ENCODE measurements at places on chromosomes 11 and 22. TPM values are rescaled to one million over a fixed set of nuclear protein-coding genes. Genes with fewer than 3 reads are reported as not detected.

GRCh38 chr11:69485337-69486041 is 4.0 kb downstream of the LINC01488 start:
- no peak for DNase-seq

Gene TBX10
- not detected for total RNA-seq

- no peak for DNase-seq
Measured at GRCh38 chr11:48041877-48042695, 61.7 kb downstream of the PTPRJ start.

Gene HNRNPUL2
- total RNA-seq: 56.1 TPM

DNA sequence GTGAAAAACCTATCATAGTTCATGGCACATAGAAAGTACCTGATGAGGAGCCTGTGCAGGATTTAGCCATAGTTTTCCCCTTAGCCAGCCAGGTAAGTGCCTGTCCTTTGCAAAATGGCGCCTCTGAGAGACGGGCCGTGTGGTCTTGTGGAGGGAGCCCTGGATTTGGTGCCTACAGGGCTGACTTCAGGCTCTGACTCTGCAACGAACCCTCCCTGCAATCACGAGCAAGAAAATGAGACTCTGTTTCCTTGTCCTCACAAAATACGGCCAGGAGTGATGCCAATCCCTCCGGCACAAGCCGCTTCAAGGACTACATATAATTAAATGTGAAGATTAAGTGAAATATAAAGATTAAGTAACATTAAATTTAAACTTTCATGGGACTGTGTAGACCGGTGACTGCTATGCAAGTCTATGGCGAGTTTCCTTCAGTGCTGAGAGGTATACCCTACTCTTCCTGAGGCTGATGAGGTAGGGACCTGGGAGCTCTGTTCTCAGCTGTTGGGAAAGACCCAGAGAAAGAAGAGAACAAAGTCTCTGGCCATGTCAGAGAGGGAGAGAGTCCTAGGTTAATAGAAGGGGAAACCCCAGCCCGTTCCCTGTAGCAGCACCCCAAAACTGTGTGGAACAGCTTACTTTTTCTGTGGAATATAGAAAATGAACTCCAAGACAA is 6.1 kb upstream of the CXCR5 start:
- no peak for DNase-seq

GRCh38 chr11:118872403-118872821 is 11.3 kb upstream of the CXCR5 start:
- DNase-seq: no peak

GRCh38 chr22:30114361-30114760 is 34.1 kb downstream of the HORMAD2 start:
- DNase-seq: no peak

- no peak for DNase-seq
Measured at GRCh38 chr11:128428935-128429334, 158.4 kb downstream of the ETS1 start.

Gene RPS6KA4
- total RNA-seq: 33.7 TPM

Gene SCGB2A2
- total RNA-seq: not detected

- DNase-seq: no peak
Measured at GRCh38 chr22:27603800-27604144, 197.8 kb downstream of the MN1 start.

Gene GAL3ST3
- 0.71 TPM for total RNA-seq

GRCh38 chr11:64227405-64227956 is 1.4 kb downstream of the NUDT22 start:
- no peak for DNase-seq

DNA sequence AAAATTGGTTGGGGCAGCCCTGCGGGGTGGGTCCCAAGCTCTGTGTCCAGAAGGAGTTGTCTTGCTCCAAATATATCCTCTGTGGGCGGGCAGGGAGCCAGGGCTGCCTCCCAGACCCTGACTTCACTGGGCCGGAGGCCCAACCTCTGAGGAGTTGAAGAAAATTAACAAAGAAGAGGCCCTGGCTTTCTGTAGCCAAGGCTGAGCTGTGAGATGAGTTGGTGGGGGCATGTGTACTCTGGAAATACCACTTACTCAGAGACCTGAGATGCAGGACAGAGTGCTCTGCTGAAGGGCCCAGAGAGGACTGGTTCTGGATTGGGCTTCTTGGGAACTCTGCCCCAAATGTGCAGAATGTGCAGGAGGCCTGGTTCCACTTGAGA is 96.3 kb downstream of the SWAP70 start:
- peak; percentile 90 for DNase-seq

DNA sequence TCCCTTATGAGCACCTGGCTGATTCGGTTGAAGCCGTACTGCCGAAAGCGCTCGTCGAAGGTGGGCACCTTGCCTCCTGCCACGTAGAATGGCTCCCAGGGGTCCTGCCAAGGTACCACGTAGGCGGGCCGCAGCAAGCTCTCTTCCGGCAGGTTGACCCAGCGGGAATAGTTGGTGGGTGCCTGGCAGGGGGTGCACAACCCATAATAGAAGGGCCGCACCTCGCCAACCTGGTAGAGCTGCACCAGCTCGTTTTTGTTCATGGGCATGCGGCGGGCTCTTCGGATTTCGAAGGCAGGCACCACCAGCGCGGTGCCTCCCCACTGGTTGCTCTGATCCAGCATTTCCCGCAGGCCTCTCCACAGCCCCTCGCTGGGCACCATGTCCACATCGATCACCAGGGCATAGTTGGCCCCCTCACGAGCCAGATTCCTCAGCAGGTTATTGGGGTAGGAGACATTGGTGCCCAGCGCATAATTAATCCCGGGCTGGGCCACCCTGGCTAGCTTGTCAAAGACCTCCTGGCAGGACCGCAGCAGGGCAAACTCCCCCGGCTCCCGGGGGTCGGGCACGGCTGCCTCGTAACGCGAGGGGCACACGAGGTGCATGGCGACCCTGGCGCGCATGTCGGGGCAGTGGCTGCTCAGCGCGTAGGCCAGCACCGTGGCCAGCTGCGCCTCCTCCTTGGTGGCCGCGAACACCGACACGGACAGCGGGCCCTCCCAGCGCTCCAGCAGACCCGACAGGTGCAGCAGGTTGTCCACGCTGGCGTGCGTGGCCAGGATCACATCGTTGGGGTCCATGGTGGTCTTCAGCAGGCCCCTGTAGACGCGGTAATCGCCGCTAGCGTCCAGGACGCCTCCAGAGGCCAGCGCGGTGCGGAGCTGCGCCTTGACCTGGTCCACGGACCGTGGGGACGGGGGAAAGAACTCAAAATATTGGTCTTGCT is 679 bp downstream of the B4GAT1 start:
- no peak for DNase-seq

DNA sequence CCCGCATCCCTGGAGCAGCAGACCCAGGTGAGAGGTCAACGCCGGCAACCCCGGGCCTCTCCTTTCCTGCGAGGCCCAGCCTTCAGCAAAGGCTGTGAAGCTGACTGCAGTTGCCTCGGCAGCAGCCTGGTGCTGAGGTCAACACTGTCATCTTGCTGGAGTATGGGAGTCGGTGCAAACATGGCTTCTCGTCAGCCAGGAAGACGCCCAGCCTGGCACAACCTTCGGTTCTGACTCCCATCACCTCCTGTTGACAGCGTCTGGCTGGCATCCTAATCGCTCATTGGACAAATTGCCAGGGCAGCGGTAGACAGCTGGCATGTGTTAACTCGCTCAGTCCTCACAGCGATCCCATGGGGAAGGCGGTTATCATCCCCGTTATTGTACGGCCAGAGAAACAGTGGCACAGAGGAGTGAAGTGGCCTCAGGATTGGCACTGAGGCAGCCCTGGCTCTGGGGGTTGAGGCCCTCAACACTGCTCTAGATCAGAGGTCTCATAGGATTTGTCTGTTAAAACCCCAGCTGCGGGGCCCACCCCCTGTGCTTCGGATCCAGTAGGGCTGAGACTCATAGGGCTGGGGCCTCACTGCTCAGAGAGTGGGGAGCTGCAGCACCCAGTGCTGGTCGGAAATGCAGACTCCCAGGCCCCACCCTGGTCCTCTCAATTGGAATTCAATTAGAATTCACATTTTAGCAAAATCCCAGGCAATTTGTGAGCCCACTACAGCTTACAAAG is 39.3 kb upstream of the TP53I11 start:
- peak; percentile 77 for DNase-seq

Gene VWCE
- 10.7 TPM for total RNA-seq

GRCh38 chr11:16881074-16881709 is 133.0 kb downstream of the PLEKHA7 start:
- no peak for DNase-seq

- DNase-seq: peak; percentile 82
Measured at GRCh38 chr22:40176921-40177737, 596 bp upstream of the TNRC6B start.

DNA sequence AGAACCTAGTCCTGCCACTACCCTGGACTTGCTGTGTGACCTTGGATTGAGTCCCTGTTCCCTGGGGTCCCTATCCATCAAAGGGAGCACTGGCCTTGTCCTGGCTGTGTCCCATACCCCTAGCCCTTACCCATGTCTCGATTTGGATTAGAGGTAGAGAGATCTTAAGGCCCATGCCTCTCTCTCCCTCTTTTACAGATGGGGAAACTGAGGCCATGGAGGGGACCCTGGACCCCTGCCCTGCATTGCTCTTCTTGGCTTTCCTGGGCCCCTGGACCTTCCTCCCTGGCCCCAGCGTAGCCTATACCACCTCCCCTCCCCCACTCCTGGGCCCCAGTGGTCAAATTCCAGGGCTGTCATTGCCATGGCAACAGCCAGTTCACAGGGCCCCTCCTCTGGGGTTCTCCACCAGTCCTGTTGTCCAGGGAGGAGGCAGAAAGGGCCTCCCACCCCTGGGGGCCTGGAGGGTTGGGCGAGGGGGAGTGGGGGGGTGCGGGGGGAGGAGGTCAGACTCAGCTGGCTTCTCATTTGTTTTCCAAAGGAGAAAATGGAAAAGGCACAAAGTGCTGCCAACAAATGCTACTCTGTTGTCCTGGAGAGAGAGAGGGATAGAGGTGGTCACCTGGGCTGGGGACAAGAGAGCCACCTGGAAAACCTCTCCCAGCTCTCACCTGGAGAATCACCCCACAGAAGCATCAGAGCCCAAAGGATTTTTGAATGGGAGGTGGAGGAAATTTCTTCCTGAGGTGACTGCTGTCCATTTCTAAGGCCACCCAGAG is 23.3 kb downstream of the ARHGEF17 start:
- no peak for DNase-seq

DNA sequence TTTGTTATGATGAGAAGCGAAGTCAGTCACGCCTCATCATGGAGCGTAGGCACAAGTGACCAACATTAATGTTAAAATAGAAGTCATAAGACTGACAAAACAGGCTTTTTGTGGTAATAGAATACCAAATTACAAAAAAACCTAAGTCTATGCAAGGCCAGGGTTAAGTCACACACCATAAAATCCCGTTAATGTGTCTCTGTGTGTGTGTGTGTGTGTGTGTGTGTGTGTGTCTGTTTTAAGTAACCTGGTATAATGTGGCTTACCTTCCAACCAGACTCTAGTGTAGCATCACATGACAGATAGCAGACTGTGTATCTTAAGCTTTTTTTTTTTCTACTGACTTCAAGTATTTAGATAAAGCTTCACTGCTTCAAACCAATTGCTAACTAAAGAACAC is 38.0 kb downstream of the C11orf71 start:
- DNase-seq: no peak

Gene DERL3
- total RNA-seq: 0.56 TPM

All from osteocyte (in vitro differentiated cells).